Ammon's horn (tissue), 1 donor: ENCODE measurements at places on chromosomes 16 and 17.

DNA sequence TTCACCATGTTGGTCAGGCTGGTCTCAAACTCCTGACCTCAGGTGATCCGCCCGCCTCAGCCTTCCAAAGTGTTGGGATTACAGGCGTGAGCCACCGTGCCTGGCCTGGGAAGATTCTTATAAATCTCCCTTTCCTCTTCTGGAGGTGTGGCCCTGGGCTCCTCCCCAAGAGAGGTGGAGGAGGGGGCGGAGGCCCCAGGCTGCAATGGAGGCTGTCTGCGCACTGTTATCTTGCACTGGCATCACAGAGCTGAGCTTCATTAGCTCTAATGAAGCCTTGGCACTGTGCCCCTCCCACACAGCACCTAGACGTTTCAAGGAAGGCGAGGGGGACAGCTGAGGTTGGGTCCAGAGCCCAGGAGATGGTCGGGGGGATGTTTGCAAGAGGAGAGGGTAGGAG is 7.5 kb downstream of the ARHGAP23 start:
- DNase-seq = no peak

DNA sequence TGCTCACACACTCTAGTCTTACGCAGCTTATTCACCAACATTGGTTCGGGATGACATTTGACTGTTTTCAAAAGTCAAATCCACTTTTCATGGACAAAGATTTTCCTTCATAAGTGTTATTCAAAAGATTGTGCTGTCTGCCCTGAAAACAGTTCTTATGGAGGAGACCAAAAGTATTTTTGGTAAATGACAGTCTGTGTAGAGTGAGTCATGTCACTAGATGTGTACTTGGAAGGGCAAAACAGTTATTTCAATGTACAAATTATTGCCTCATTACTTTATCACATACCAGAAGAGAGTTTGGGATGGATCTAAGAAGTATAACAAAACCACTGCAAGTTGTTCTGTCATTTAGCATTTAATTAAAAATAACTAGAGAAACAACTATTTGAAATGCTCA is 265.6 kb downstream of the CDH13 start:
- peak; percentile 16 for DNase-seq

GRCh38 chr16:27245276-27246172 is 23.0 kb downstream of the NSMCE1 start:
- peak; percentile 48 for DNase-seq

- DNase-seq = no peak
Observed at GRCh38 chr16:57862698-57863433, 60.6 kb upstream of the KIFC3 start.

DNA sequence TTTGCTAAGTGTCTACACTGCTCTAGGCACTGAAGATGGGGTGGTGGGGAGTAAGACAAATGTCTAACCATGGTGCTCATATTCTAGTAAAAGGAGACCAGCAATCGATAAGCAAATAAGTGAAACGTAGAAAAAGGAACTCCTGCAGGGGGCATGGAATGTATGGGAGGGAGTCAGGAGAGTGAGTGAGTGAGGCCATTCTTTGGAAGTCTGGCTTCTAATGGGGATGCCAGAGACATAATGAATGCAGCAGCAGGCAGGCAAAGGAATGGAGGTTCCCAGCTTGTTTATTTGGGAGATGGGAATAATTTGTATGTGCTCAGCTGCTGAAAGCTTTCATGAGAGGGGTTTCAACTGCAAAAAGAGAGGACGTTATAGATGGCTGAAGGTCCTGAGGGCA is 216.4 kb upstream of the DYNLRB2 start:
- no peak for DNase-seq

- DNase-seq = no peak
Observed at GRCh38 chr16:85145188-85145587, 32.9 kb upstream of the CIBAR2 start.

GRCh38 chr17:76557368-76558197 is 17.7 kb downstream of the PRCD start:
- DNase-seq = peak; percentile 93

- no peak for DNase-seq
Observed at GRCh38 chr16:89023621-89024511, 46.9 kb upstream of the CBFA2T3 start.
